CD4-positive, CD25-positive, alpha-beta regulatory T cell (primary cell): ENCODE measurements at places on chromosomes 16 and 17. TPM values are rescaled to one million over a fixed set of nuclear protein-coding genes. Genes with fewer than 3 reads are reported as not detected.

DNA sequence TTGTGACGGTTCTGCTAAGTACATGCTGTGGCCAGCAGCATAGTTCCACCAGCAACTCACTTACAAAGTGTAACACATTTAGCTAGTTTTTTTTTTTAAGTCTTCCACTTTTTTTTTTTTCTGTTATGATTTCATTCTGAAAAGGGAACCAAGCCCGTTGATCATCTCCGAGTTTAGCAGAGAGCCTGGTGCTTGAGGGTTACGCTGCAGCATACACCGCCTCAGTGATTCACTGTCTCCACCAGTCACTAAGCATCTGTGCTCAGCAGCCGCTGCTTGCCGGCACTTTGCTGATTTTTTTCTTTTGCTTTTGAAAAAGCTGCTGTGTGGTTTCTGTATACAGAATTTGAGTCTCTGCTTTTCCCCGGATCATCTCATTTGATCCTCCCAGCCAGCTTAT is 194.5 kb upstream of the CDH13 start:
- DNase-seq = no peak
- H3K27ac ChIP-seq = no peak overlapping the region
- H3K27me3 ChIP-seq = no peaks in the 10 kb centered on the region
- H3K36me3 ChIP-seq = no peaks in the 10 kb centered on the region
- H3K4me3 ChIP-seq = no peak overlapping the region
- H3K4me1 ChIP-seq = no peaks in the 10 kb centered on the region

Gene PPP1R27
- not detected for total RNA-seq

Gene YPEL2
- 64.3 TPM for total RNA-seq

Gene CFAP119
- total RNA-seq = 1.8 TPM
